Ovary (tissue), 10 donors: ENCODE measurements at places on chromosomes 16 and 17. TPM values are rescaled to one million over a fixed set of nuclear protein-coding genes. Genes with fewer than 3 reads are reported as not detected.

Gene ACE
- 3.3 TPM for polyA plus RNA-seq

Gene CA4
- polyA plus RNA-seq = 9.4 TPM

Gene ETV4
- polyA plus RNA-seq = 0.33 TPM

Gene WWOX
- 30.3 TPM for polyA plus RNA-seq

Gene TMIGD1
- not detected for polyA plus RNA-seq

Gene ABCC11
- polyA plus RNA-seq = 0.07 TPM

Gene NPIPA8
- polyA plus RNA-seq = 2.5 TPM

Gene UBE2G1
- 50.7 TPM for polyA plus RNA-seq

Gene CLCN7
- 31.0 TPM for polyA plus RNA-seq

Gene GPR139
- polyA plus RNA-seq = not detected

Gene CD300C
- 0.40 TPM for polyA plus RNA-seq

Gene UTS2R
- polyA plus RNA-seq = not detected

Gene SDK2
- polyA plus RNA-seq = 0.91 TPM

Gene CHST4
- polyA plus RNA-seq = 0.10 TPM

Gene NETO2
- 2.2 TPM for polyA plus RNA-seq

Gene SPATA22
- not detected for polyA plus RNA-seq

Gene SLC35B1
- 41.0 TPM for polyA plus RNA-seq

Gene TAT
- not detected for polyA plus RNA-seq

Gene ITGA2B
- polyA plus RNA-seq = 1.6 TPM

Gene SLC12A3
- 0.04 TPM for polyA plus RNA-seq

Gene PLA2G10
- polyA plus RNA-seq = not detected

Gene TBC1D3H
- not detected for polyA plus RNA-seq

Gene ZNF594
- 7.4 TPM for polyA plus RNA-seq

Gene LITAFD
- not detected for polyA plus RNA-seq

Gene CPNE7
- polyA plus RNA-seq = 0.90 TPM

Gene USP43
- polyA plus RNA-seq = 0.18 TPM
